Right renal cortex interstitium (tissue), 3 donors: ENCODE measurements at places on chromosomes 16 and 17.

DNA sequence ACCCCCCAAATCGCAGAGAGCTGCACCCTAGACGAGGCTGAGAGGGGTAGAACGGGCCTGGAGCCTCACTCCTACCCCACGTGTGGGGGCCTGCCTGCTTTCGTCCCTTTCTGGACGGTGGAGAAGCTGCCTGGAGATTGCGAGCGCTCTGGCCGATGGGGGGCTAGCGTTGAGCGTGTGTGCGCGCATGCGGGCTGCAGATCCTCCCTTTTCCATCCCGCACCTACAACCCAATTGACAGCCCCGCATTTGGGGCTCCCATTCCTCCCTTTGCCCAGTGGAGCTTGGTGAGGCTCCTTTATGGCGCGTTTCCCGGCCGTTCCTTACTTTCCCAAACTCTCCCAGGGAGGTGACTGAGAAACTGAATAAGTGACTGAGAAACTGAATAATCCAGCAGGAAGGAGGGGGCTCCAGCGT lies 907 bp upstream of the ESRP2 start:
- DNase-seq = no peak

GRCh38 chr16:28064706-28065249 lies 1.3 kb upstream of the GSG1L start:
- DNase-seq = no peak

- DNase-seq = no peak
These were observed 127.9 kb upstream of the CPHXL start for GRCh38 chr16:75854152-75854551.

DNA sequence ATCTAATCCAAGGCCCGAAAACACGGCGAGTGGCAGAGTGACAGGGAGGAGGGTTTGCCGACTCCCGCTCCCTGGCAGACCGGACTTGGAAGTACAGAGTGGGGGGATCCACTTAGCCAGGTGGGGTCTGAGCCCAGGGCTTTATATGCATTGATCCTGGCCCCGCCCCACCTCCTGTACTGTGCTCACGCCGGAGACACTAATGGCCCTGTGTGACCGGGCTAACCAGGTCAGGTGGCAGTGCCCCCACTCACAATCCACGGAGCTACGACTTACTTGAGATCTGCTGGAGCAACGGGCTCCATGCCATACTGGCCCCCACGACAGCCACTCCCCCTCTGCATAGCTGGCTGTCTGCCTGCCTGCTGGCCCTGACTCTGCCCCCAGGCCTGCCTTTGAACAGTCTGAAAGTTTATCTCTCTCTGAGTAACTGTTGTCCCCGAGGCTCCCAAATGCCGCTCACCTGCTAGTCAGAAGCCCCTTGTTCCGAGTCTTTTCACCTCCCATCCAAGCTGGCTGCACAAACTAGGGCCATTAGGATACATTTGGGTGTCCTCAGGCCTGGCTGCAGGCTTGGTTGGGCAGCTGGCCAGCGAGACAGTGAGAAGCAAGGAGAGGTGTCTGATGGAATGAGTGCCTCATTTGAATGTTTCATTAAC lies 28.0 kb downstream of the CACNA1G start:
- no peak for DNase-seq

GRCh38 chr16:87114832-87115231 lies 202.4 kb downstream of the C16orf95 start:
- DNase-seq = no peak

DNA sequence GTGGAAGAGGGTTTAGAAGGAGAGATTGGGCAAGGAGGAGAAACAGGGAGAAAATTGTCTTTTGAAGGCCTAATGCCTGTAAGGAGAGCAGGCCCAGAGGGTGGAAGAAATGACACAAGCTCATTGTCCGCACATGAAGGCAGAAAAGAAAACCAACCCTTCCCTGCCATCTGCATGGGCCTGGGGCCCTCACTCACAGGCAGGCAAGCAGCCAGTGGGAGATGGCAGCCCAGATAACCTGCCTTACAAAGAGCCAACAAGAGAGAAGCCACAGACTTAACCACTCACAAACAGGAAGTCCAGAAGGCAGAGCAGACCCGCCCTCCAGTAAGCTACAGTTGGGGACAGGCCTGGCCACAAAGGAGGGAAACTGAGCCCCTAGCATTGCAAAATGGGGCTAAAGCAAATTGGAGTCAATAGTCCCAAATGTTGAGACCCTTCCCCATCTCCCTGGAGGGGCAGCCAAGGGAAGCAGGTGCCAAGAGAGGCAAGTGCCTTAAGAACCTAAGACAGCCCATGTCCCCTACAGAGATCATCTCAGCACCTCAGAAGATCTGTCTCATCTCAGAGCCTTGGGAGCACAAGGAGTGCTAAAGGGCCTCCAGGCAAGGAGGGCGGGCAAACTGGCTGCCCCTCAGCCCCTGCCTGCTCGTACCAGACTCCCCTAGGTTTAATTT lies 7.3 kb upstream of the TSPOAP1 start:
- DNase-seq = no peak

GRCh38 chr17:35947156-35947585 lies 3.7 kb upstream of the LYZL6 start:
- no peak for DNase-seq

- DNase-seq = no peak
These were observed 5.3 kb downstream of the EFNB3 start for GRCh38 chr17:7710301-7710700.

- no peak for DNase-seq
These were observed 4.6 kb upstream of the CLDN9 start for GRCh38 chr16:3007957-3008689.

- no peak for DNase-seq
These were observed 118.6 kb downstream of the TANGO6 start for GRCh38 chr16:68961778-68962402.

DNA sequence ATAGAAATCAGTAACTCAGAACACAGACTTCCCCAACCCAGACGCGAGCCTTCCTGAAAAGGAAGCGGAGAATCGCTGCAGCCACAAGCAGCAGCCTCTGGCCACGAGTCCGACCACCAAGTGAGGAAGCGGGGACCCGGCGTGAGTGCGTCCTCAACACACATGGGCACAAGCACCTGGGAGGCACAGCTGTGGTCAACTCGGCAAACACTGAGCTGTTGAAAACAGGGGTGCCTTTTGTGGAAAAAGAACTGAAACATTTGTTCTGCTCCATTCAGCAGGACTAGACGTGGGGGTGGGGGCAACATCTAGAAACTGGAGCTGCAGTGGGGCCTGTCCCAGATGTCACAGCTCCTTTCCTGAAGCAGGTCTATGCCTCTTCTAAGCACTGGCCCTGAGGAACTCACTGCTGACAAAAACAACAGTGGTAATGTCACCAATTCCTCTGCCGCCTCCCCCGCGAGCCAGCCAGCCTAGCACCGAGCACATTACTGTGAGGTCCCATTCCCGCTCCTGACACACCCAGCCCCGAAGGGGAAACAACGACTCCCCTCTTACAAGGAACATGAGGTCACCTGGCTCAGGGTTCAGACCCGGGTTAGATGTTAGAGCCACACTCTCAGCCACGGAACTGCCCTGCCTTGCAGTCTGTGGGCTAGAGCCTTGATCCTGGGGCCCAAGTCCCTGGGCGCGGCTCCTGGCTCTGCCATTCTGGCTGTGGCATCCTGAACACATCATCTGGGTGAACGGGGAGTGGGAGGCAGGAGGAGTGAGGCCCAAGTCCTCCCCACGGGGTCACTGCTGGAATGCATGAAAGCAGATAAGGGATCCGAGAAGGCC lies 29.0 kb downstream of the KDM8 start:
- no peak for DNase-seq

DNA sequence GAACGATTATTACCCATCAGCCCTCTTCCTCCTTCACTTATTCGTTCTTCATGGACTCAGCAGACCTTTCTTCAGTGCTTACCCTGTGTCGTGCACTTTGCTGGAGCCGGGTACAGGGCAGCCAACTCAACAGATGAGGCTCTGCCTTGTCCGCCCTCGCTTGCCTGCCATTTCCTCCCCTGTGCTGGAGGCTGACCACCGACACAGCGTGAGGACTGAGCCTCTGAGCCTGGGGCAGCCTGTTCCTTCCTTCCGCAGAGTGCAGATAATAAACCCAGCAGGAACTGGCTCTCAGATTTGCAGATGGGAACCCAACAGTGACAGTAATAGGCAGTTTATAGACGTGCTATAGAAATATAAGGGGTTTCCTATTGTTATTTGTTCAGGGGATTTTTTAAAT lies 7.0 kb upstream of the SLC39A11 start:
- DNase-seq = no peak

GRCh38 chr16:3317315-3317999 lies 12.2 kb downstream of the ZNF75A start:
- no peak for DNase-seq

GRCh38 chr17:79213305-79213704 lies 138.7 kb downstream of the ENGASE start:
- DNase-seq = no peak

DNA sequence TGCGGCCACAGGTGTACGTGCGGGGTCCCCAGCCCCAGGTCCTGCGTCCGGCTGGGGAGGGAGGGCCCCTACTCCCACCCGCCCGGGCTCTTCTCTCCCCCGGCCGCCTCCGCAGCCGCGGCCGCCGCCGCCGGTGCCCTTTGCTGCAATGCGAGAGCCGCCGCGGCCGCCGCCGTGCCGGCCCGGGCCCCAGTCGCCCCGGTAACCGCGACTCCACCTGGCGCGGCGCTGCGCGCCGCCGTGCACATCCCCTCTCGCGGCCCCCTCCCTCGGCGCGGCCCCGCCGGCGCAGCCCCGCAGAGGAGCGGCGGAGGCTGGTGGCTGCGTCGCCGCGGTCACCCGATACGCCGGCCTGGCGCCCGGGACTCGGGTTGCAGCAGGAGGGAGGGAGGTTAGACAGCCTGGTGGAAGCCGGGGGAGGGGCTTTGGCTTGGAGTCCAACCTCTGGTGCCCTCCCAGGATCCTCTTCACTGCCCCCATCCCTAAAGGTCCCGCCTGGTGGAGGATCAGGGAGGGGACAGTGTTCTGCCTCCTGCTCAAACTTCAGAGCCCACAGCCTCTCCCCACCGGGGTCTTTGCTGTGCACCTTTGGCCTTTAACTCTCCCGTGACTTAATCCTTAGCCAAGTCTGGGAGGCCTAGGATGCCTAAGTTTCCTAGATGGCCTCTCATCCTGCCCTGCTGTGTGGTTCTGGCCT lies 32.9 kb downstream of the SRCIN1 start:
- no peak for DNase-seq

DNA sequence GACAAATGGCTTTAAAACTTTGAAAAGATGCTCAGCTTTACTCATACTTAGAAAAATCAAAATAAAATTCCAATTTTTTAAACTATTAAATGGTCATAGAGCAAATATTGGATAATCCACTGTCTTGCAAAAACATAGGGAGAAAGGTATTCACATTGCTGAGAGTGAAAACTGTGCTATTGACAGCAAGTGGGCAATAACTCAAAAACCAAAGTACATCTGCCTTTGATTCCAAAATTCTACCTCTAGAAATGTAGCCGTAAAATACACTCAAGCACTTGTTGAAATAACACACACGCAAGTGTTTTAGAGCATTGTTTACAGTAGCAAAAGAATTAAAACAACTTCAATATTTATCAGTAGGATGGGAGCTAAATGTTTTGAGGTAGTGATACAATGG lies 210.6 kb upstream of the HS3ST3A1 start:
- DNase-seq = no peak

GRCh38 chr17:36899250-36900159 lies 37.8 kb upstream of the LHX1 start:
- DNase-seq = no peak

DNA sequence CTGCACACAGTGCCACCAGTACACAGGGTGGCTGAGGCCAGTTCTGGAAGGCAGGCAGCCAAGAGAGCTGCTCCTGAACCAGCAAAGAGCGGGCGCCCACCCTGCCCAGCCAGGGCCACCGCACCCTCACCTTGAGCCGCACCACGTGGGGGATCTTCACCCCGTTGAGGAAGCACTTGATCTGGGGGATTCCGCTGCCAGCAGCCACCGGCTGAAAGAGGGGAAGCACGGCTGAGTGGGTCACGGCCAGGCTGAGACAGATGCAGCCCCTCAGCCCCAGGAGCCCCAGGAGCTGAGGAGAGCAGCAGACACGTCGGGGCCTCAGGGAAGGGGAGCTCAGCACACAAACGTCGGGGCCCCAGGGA lies 14.6 kb upstream of the CCDC154 start:
- no peak for DNase-seq

GRCh38 chr16:81447383-81448101 lies 2.9 kb downstream of the CMIP start:
- DNase-seq = no peak

GRCh38 chr17:41008811-41009210 lies at the start of gene KRTAP3-1:
Gene KRTAP3-1 (minus strand): TSS chr17:41009128. CDS start chr17:41009074, 54 bp downstream.
- no peak for DNase-seq

GRCh38 chr17:9228408-9229159 lies 207.3 kb downstream of the NTN1 start:
- no peak for DNase-seq

DNA sequence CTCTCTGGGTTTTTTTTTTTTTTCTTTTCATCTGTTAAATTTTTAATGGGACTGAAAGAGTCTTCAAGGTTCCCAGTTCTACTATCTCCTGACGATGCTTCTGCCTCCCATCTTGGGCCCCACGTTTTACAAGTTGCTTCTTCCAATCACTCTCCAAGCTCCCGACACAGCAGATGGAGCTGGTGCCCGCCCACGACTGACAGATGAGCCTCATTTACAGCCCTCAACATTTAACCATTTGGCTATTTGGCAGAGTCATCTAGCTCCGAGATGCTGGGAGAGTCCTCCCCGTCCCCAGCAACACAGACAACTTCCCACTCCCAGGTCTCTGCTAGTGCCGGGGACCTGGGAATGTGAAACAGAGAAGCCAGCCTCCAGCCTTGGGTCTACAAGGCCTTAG lies 276.9 kb downstream of the SHISA9 start:
- DNase-seq = no peak

DNA sequence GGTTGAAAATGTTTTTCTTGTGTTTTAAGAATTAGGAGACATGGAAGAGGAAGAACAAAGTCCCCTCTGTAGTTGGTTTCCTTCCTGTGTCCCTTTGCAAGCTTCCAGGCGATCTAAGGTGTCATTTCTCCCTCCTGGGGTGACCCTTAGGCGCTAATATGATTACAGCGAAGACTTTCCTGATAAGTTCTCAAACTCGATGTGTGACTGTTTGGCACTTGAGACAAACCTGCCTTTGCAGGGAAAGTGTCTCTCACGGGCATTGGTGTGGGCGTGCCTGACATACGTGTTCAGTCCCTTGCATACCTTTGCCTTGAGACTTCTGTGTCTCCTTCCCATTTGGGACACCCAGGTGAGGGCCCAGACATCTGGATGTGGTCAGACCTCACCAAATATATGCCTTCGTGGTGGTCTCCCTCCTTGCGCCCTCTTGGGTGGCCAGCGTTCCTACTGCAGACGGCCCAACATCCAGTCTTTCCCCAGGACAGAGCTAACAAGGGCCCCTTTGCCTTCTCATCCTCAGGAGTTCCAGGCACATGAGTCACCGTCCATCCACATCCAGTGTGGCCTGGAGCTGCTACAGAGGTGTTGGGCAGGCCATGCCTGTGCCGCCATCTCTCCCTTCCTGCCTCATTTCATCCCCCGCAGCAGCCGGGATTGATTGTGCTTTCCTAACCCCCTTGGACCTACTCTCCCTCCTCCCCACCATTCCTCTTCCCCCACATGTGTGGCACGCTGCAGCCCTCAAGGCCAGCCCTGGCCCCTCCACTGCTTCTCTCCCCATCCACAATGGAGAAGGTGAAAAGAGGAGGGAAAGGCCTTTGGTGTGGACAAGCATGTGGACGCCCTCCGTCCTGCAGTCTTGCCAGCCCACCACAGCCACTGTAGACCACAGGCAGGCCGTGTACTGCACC lies 3.1 kb upstream of the JPT2 start:
- no peak for DNase-seq

GRCh38 chr16:75503801-75504200 lies 8.6 kb upstream of the CHST6 start:
- DNase-seq = no peak

GRCh38 chr16:86430814-86431213 lies 79.5 kb upstream of the FOXF1 start:
- DNase-seq = no peak
